8988T (cell line): ENCODE measurements at places on chromosomes 16 and 17.

DNA sequence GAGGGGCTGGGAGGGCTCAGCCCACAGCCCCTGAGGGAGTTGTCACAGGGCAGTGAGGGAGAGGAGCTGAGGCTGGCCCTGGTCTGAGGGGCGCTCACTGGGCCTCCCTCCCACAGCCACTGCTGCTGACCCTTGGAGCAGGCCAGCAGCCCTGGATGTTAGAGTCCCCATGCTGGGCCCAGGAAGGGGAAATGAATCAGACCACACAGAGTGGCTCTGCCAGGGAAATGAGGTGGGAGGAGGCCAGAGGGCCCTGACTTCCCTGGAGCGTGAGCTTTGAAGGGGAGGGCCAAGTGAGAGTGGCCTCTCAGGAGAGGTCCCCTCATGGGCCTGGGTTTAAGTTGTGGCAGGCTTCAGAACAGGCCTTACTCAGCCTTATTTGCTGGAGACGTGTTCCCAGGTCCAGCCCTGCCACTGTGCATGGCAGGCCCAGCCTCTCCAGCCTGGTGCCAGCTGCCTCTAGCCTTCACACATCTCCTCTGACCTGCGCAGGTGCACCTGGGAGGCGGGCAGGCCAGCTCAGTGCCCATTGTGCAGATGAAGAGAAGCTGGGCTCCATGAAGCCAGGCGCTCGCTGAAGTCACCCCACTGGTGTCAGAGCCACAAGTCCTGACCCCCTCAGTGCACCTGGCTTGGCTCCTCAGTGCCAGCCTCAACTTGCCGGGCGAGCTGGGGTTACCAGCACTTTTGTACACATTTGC, 15.4 kb downstream of the GPT2 start:
- DNase-seq, result no peak

GRCh38 chr17:2985318-2985717, 78.1 kb downstream of the OR1D5 start:
- no peak for DNase-seq

GRCh38 chr17:1460233-1460632, 4.2 kb upstream of the CRK start:
- no peak for DNase-seq

DNA sequence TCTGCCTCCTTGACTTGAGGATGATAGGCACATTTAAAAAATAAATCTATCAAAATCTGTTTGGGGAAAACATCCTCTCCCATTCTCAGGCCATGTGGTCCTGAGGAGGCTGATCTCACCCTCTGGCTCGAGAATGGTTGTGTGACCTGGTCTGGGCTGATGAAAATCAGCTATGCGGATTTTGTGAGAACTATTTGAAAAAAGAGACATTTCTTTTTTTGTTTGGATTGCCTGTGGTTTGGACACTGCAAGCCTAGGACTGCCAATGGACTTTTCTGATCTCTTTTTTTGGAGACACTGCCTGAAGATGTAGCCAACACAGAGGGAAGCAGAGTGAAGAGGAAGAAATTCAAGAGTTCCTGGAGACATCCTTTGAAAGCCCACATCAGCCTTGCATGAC, 145.9 kb downstream of the HS3ST3B1 start:
- no peak for DNase-seq

- DNase-seq, result no peak
Observed at GRCh38 chr16:1011316-1012082, 29.9 kb downstream of the SOX8 start.

DNA sequence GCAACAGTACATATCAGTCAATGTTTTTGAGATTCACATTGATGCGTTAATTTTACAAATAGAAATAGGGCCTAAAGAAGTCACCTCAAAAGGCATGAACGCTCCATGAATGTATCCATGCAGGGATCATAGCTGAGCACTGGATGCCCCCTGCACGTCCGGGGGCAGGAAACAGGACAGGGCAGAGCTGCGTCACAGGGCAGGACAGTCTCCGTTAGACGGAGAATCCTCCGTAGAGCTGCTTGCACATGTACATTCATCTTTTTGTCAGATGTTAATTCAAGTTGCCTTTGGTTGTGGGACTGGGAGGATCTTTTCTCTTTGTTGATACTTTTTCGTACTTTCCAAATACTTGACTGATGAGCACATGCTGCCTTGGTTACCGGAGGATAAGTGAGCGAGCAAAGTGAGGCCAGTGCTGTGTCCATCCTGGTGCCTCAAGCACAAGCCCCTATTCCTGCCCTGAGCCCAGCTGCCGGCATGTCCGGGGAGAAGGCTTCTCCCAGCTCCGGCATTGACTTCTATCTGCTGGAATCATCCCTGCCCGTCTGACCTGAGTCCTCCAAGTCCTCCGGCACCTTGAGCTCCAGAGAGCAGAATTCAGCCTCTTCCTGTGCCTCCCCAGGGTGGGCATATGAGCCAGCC, 15.0 kb downstream of the GAA start:
- DNase-seq, result no peak

GRCh38 chr17:62085511-62086408, 20.7 kb upstream of the MED13 start:
- no peak for DNase-seq

- DNase-seq, result no peak
Observed at GRCh38 chr16:71460941-71461340, 1.1 kb downstream of the ZNF23 start.

DNA sequence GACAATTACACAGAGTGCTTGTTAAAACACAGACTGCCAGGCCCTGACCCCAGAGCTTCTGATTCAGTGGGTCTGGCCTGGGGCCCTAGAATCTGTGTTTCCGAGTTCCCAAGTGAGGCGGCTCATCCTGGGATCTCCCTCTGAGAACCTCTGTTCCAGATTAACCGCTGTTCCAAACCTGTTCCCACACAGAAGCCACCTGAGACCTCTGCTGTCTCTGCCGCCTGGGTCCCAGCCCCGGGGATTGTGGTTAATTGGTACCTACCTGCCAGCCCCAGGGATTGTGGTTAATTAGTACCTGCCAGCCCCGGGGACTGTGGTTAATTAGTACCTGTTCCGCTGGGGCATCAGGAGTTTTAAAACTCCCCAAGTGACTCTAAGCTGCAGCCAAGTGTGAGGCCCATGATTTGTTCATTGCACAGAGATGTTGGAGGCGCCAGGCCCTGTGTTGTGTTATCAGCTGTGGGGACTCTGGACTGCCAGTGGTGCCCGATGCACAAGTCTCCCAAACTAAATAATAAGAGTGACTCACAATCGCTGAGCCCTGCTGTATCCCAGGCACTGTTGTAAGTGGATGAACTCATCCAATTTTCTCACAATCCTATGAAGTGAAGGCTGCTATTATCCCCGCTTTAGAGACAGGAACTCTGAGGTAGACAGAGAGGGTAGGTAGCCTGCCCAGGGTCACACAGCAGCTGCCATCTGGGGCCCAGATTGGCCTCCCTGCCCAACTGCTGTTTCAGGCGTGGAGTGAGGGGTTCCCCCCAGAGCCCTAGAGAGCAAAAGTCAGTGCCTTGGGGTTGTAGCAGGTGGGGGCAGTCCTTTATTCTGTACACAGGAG, 219.7 kb downstream of the IRF8 start:
- DNase-seq, result no peak

DNA sequence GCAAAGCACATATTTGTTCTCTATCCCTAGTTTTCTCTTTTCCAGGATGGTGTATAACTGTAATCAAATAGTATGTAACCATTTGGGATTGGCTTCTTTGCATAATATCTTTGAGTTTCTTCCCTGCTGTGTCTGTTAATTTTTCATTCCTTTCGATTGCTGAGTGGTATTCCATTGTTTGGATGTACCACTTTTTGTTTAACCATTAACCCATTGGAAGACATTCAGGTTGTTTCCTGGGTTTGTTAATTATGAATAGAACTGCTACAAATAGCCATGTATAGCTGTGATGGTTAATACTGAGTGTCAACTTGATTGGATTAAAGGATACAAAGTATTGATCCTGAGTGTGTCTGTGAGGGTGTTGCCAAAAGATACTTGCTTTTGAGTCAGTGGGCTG, 4.6 kb upstream of the SLFN13 start:
- DNase-seq, result no peak

GRCh38 chr16:23152386-23153178, 3.3 kb upstream of the USP31 start:
- no peak for DNase-seq

DNA sequence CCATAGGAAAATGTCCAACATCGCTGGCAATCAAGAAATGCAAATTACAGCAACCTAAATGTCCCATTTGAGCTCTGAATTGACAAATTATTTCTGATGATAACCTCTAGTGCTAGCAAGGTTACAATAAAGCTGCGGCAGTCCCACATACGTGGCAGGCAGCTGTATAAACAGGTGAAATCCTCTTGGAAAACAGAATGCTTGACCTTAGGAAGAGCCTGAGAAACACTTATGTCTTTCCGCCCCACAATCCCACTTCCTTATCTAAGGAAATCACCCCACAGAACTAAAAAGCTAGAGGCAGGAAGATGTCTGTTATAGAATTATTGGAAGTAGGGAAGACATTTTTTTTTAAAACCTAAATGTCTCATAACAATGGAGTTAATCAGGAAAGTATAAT, 154.3 kb downstream of the KATNIP start:
- no peak for DNase-seq

GRCh38 chr16:2468233-2468724, 2.8 kb upstream of the NTN3 start:
- DNase-seq, result peak; percentile 61

- DNase-seq, result no peak
Observed at GRCh38 chr17:76268015-76268749, 3.0 kb downstream of the UBALD2 start.

DNA sequence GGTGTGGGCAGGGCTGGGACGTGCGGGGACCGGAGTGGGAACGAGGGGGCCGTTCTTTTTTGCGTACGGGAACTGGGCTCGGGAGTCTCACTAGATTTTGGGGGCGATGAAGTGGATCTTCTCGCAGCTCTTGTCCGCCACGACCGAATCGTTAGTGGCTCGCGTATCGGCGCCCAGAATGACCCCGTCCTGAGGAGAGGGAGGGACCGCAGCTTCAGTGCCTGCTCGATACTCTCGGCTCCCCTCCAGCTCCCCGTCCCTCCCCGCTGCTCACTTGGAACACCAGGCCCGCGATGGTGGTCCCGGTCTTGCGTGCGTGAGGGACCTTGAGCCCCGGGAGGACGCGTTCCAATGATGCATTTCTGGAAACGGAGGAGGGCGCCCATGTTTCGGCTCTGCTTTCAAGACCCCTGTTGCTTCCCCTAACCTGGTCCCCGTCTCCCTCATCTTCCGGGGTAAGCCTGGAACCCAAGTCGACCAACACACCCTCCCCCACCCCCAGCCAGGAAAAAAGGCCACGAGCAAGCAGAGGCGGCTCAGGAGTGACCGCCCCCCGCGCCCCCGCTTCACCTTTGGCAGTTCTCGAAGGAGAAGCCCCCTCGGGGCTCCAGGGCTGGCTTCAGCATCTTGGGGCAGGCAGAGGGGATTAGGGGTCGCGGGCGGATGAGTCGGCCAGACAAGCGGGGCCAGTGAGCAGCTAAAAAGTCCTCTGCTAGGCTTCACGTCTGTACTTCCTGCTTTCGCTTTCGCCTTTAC, at the start of gene PSMB10:
Gene PSMB10 (minus strand): TSS at position 727 of the 756 bp plus-strand sequence. CDS start 101 bp downstream, at position 626.
- DNase-seq, result no peak

GRCh38 chr16:74485916-74486315, 64.6 kb upstream of the CLEC18B start:
- no peak for DNase-seq

DNA sequence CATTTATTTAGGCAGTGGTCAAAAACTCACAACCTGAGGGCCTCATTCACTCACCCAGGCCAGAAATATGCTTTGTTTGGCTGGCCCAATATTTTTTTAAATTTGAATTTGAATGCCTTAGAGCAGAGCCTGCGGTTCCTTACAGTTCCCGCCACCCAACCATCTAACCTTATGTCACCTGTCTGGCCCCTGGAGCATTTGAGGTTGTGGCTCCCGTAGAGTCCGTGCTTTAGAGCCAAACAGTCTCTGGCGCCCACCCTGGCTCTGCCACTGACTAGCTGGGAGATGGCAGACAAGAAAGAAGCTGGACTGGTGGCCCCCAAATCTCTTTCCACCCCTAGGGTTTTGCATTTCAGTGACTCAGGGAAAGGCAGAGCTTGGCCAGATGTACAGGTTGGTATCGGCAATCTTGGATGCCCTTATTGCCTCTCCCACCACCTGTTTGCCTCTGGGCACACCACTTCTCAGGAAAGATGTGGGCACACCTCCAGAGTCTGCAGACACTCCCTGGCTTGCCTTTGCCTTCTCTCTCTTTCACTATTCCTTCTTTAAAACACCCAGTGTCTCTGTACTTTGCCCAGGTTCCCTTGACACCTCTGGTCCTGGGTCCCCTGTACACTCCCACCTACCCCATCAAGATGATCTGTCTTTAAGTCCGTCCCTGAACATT, 1.9 kb upstream of the MAP3K14 start:
- no peak for DNase-seq

GRCh38 chr16:72241930-72242329, 70.0 kb upstream of the PMFBP1 start:
- no peak for DNase-seq

DNA sequence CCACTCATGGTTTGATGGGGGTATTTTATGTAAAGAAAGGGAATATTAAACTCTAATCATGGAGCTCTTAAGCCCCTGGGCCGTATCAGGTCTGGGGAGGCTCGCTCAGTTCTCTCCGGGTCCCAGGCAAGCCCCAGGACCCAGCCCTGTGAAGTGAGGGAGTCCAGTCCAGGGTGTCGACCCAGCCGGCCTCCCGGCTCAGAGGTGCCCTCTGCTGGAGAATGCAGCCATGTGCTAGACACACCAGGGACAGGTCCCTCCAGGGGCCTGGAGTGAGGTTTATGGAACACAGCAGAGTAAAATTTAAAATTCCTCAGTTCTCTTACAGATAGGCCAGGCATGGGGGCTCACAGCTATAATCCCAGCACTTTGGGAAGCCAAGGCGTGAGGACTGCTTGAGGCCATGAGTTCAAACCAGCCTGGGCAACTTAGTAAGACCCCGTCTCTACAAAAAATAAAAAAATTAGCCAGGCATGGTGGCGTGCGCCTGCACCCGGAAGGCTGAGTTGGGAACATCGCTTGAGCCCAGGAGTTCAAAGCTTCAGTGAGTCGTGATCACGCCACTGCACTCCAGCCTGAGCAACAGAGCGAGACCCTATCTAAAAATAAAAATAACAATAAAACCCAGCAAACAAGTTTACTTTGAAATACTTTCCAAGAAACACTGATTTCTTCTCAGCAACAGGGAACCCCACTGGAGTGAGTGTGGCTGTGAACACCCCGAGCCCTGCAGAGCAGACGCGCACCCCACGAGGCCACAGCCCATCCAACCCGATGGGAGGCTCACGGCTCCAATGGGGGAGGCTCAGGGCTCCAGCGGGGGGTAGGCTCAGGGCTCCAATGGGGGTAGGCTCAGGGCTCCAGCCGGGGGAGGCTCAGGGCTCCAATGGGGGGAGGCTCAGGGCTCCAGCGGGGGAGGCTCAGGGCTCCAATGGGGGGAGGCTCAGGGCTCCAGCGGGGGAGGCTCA, 72.2 kb downstream of the ZNF778 start:
- DNase-seq, result peak; percentile 100

GRCh38 chr17:27157898-27158297, 136.0 kb upstream of the WSB1 start:
- no peak for DNase-seq
